ENCODE measurements at places on chromosomes 1 and 21.

- DNase-seq: no peak
Measured at GRCh38 chr1:94797291-94797690, 22.9 kb upstream of the SLC44A3 start.

DNA sequence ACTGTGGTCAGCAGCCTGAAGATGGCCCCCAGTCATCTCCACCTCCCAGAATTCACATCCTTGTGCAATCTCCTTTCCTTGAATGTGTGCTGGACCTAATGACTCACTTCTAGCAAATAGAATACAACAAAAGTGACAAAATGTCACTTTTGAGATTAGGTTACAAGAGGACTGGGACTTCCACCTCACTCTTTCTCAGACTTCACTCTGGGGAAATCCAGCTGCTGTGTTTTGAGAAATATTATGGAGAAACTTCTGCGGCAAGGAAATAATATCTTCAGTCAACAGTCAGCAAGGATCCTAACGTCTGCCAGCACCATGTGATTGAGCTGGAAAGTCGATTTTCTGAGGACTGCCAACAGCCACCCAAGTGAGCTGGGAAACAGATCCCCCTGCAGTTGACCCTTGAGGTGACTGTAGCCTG lies 70.5 kb upstream of the GADD45A start:
- DNase-seq: no peak

DNA sequence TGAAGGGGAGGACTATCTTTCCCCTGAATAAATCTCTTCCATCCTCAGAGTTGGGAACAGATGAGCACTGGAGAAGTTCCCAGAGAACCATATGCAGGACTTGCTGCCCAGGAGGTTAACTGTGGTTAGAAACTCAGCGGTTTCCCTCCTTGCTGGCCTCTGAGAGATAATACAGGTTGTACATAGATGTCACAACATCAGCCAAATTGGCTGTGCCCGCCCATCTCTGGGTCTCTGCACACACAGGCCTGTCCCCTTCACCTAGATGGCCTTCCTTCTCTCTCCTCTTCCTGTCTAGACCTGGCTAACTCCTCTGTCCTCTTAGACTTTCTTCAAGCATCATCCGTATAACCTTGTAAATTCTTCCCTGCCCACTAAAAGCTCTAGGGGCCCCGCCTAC lies 5.7 kb downstream of the RGS5 start:
- DNase-seq: no peak

DNA sequence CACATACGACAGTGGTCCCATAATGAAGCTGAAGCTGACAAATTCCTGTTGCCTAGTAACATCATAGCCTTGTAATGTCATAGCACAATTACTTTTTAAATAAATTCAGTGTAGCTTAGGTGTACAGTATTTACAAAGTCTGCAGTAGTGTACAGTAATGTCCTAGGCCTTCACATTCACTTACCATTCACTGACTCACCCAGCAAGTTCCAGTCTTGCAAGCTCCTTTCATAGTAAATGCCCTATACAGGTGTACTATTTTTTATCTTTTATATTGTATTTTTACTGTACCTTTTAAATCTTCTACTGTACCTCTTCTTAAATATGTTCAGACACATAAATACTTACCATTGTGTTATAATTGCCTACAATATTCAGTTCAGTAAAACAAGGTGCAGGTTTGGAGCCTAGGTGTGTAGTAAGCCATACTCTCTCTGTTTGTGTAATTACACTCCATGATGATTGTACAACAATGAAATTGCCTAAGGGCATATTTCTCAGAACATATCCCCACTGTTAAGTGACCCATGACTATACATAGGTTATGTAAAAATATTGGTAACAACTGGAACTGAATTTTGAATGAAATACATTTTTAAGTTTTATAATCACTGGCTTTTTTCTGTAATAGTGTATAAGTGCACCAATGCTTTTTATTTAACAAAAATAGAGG lies 33.5 kb upstream of the ADAM30 start:
- DNase-seq: no peak

DNA sequence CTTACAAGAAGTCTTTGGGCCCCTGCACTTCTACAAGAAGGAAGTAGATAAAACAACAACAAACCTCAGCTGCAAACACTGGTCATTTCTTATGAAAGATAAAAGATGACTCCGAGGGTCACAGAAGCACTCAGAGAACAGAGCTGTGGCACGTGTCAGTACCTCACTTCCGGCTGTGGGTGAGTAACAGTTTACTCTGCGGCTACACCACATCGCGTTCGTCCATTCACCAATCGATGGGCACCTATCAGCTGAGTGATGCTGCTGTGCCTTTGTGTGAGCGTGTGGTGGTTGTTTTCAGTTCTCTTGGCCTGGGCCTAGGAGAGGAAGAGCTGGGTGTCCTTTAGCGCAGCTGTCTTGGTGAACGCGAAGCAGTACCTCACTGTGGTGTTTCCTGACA lies 49.9 kb downstream of the COL6A1 start:
- DNase-seq: no peak

- DNase-seq: no peak
Measured at GRCh38 chr1:98104289-98104688, 183.5 kb upstream of the DPYD start.

- DNase-seq: no peak
Measured at GRCh38 chr1:21342961-21343838, 52.9 kb upstream of the ECE1 start.

- DNase-seq: no peak
Measured at GRCh38 chr1:7574121-7575040, 196.7 kb upstream of the VAMP3 start.

DNA sequence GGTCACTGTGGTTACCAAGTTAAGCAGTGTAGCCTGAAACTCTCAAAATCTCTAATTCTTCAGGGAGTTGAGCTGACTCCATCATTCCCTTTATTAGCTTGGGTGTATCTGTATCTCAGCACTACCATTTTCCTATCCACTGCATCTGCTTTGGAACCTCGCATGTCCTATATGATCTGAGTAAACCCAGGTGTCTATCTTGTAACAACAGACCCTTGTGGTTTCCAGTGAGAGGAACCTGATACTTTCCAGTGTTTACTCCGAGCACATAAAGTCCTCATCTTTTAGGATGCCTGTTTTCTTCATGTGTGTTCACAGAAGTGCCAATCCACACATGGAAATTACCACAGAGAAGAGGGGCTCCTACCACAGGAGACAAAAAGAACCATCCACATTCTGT lies 650.4 kb downstream of the LMO4 start:
- DNase-seq: no peak

DNA sequence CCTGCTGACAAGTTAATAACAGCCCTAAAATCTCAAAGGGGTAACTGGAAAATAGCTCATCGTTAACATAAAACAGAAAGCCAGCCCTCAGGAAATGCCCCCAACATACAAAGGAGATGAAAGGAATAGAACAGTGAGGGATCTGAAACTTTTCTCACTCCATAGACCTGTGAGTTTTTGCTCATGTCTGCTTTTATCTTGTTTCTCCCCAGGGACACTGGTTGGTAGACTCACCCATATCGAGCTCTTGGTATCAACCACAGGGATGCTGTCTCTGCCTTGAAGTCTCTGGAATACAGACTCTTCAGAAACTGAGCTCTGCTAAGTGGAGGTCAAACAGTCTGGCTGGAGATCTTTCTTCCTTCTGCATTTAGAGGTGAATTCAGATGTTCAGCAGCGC lies 77.4 kb upstream of the CAMK1G start:
- DNase-seq: no peak

GRCh38 chr1:23244256-23244761 lies 27.0 kb upstream of the HTR1D start:
- DNase-seq: no peak

GRCh38 chr1:214808845-214809460 lies 206.0 kb downstream of the CENPF start:
- no peak for DNase-seq

DNA sequence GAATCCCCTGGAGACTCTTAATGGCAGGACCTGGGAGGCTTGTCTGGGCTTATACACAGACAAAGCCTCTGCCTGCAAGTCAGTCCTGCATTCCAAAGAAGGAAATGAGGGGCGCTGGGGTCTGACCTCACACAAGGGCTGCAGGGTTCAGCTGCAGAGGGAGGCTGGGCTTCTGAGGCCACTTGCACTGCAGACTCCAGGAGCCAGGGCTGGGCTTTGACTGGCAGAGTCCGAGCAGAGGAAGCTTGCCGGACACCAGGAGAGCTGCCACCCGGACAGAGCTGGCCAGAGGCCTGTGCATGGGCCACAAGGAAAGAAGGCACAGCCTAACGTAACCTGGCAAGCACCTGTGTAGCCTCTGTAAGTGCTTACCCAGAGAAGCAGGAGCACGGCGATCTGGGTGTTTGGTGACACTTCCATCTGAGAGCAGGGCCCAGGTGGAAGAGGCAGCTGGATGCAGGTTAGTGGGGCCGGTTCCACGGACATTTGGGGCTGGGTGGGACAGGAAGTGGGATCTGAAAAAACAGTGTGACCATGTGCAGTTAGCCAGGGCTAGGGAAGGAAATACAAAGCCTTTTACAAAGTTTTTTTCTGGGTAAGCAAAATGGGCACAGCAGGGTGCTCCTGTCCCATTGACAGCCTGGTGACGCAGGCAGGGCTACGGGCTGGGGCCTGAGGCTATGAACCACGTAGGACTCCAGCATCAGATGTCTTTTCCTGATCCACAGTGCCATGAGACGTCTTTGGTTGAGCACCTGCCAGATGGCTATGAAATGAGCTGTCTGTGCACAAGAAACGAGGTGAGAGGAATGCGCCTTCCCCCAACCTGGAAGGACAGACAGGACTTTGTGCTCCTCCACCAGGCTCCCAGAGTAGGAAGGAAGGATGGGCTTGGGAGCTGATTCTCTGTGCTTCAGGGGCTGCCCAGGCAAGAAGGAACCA lies 37.3 kb upstream of the LBR start:
- no peak for DNase-seq

DNA sequence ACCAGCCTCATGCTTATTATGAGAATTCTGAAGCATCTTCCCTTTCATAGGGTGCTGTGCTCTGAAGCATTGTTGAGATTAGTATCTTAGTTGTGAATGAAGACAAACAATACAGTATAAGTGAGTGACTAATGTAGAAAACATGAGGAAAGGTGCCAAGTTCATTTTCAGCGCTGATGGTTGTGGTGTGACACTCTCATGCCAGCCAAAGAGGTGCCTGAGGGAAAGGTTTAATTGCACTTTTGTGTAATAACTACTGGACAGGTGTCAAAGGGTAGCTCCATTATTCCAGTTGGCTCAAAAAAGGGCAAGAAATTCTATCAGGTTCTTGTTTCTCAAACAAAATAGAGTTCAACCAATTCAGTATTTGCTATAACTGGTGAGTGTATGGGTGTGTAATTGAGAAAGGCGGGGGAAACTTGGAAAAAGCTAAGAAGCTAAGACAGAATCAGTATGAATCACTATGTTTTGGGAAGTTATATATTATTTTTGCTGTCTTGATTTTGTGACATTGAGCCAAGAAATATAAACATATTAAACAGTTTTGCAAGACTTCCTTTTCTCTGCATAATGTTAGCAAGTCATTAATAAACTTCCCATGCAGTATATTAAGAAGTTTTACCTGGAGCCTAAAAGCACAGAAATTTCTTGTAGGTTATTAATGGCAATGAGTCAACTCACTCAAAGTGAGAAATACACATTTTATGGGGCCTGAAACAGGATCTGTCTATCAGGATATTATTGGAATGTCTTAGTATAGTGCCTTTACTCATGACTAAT lies 31.8 kb downstream of the KCNK2 start:
- no peak for DNase-seq

GRCh38 chr1:15290382-15290781 lies 43.4 kb downstream of the FHAD1 start:
- no peak for DNase-seq

DNA sequence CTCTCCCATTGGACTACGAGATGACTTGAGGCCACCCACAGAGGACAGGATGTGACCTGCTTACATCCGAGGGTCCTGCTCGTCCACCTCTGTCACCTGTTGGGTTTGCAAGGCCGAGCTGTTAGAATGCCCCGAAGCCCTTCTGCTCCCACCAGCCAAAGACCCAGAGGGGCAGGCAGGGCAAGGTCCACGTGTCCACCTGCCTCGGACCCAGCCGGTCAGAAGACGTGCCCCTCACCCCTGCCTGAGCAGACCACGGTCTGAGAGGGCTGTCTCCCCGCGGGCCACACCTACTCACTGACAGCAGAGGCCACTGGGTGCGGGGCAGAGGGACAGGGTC lies 30.3 kb upstream of the TRAPPC10 start:
- no peak for DNase-seq

DNA sequence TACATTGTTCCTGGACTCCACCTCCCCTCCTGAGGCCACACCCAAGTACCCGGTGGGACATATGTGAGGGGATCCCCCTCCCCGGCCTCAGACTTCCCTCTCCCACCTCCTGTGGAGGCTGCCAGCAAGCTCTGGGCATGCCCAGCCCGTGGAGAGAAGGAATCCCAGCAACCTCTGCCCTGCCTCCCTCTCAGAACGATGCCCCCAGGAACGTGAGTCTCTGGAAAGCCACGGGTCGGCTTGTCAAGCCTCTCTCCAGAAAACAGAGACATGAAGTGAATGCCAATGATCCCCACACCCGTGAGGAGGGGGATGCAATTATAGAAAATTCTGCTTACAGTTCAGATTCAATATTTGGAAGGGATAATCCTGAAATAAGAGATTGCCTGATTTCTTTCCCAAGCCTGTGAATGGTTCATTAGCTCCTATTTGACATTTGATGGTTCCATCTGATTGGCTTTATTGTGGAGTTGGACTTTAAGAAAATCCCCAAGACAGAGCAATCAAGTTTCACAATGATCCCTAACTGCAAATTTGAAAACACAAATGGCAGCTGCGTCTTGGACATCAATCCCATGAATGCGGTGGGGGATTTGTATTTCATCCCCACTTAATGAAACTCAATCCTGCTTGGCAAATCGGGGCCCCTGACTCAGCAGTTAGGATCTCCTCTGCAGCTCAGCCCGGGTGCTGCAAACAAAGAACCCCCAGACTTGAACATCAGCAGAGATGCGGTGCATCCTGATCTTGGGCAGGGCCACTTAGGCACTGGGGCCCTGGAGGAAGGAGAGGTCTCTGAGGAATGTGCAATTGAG lies 9.1 kb upstream of the GUCA2B start:
- no peak for DNase-seq

- DNase-seq: no peak
Measured at GRCh38 chr1:90262791-90263190, 267.9 kb downstream of the ZNF326 start.

- DNase-seq: no peak
Measured at GRCh38 chr21:45889961-45890360, 91.6 kb upstream of the COL6A1 start.

GRCh38 chr1:32334864-32335534 lies 1.0 kb downstream of the MARCKSL1 start:
- DNase-seq: peak; percentile 29

DNA sequence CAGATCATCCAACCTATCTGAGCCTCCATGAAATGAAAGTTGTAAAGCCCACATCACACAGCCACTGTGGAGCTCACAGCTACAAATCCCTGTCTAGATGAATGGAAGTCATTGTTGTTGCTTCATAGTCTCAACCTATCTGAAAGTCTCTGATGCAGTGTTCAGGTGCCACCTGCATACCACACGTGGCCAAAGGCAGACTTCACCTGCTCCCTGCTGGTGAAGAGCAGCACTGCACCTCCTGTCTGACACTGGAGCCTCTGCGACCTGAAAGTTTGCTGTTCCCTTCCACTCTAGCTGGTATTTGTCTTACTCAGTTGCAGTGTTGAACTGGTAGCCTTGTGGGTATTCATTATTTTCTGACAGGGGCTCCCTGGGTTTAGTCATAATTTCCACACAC lies 18.4 kb downstream of the LORICRIN start:
- DNase-seq: no peak
